ENCODE measurements at places on chromosomes 7 and 10.

GRCh38 chr10:67079126-67079525, 153.3 kb downstream of the LRRTM3 start:
- DNase-seq: no peak

DNA sequence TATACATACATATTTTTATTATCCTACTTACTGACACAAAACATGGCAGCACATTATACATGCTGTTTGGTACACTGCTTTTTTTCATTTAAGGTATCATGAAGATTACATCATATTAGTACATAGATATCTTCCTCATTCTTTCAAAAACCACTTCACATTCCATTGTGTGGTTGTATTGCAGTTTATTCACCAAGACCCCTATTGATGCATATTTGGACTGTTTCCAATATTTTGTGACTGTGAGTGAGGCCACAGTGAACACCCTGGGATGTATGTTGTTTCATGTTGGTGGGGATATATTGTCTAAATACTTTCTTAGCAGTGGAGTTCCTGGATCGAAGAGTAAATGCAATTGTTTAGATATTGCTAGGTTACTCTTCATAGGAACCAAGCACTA, 39.0 kb downstream of the TFAM start:
- DNase-seq: no peak

DNA sequence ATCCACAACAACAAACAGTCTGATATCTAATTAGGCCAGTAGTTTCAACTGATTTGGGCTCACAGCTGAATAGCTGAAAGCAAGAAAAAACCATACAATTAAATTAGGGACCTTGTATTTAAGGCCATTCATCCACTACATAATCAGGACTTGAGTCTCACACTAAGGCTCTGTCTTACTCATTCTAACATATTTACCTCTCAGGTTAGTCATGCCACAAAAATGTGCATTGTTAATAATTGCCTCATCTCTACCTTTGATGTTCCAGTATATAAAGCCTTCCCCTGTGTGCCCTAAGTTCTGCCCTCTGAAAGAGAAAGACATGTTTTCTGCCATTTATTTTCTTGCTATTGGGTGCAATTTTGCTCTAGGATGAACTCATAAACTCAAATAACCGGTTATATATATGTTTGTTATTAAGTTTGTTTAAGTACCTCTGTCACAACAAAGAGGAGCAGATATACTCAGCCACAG, 5.3 kb upstream of the C1GALT1 start:
- no peak for DNase-seq

DNA sequence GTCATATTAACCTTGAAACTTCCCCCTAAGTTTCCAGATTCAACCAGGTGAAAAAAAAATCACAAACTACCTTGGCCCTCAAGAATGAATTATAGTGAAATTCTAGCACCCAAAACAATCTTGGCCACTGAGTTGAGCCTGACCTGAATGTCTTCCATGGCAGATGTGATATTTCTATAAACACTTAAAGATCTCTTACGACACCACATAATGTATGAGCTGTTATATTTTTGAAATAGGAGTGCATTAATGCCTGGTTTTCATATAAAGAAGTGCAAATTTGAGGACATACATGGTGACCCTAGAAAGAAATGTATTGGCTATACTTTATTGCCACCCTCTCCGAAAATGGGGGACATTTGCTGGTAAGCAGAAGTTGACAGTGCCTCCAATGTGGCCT, 584.1 kb upstream of the KCND2 start:
- DNase-seq: no peak

GRCh38 chr7:117669818-117670217, 190.0 kb downstream of the CFTR start:
- no peak for DNase-seq

DNA sequence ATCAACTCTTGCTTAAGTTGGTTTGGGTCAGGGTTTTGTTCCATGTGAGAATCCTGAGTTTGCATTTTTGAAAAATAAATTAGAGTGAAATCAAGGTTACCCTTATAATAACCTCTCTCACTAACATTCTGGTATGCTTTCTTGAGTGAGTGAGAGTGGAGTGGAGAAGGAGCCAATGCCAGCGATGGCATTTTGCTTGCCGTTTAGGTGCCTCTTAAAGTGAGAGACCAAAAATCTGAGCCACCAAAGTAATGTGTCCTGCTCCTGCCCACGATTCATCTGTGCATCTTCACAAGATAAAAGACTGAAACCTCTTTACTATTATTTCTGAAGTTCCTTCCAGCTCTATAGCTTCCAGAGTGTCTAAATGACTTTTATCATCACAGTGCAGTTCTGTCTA, 23.4 kb upstream of the XPNPEP1 start:
- no peak for DNase-seq

Measured in stimulated activated CD8-positive, alpha-beta memory T cell treated with anti-CD3 and anti-CD28 coated beads, Interleukin-2, amount 100 ng/mL, for 48 hours (primary cell).